ENCODE measurements at places on chromosomes 12 and 14.

DNA sequence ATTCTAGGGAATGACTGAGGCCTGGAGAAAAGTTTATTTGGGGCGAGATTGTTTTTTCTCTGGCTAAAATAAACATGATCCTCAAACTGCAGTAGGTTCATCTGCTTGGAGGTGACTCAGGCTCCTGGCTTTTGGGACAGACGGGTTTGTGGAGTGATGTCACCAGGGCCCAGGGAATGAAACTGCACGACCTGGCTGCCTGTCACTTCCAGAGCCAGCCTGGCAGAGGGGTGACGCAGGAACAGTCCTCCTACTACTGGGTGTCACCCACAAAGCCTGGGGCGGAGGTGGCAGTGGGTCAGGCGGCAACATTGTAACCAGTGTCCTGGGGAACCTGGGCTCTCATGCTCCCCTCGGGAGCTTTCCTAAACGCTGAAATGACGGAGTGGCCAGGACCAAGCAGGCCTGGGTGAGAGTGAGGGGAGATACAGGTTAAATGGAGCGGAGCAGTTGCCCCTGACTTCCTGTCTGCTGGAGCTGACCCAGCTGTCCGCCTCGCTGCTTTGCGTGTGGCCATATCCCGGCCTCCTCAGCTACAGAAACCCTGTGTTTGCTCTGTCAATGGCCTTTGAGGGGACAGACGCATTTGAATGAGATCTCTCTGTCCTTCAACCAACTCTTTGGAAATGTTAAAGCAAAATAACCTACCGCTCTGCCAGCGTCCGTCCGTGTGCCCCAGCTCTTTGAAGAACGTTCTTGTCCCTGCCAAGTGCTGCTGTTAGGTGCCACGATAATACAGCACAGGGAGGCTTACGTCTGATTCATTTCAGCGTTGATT, 6.5 kb downstream of the HIP1R start:
- DNase-seq = no peak

DNA sequence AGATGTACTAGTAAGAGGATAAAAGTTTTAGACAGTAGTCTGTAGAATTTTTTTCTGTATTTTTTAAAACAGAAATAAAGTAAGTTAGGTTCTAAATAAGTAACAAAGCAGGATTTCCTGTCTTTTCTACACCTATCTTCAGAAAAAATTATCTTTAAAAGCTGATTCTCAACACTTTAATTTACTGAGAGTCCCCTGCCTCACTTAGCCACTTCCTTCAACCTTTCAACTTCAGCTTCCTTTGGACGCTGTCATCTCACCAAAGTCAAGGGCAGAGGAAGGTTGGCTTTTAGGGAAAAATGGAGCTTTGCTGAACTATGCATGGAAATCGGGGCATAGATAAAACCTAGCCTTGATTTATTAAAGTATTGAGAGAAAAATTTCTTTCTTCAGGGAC, 44.9 kb upstream of the CERS5 start:
- no peak for DNase-seq

GRCh38 chr14:85195872-85196477, 334.0 kb upstream of the FLRT2 start:
- no peak for DNase-seq

GRCh38 chr12:10965476-10965875, 21.2 kb downstream of the TAS2R50 start:
- DNase-seq = no peak

DNA sequence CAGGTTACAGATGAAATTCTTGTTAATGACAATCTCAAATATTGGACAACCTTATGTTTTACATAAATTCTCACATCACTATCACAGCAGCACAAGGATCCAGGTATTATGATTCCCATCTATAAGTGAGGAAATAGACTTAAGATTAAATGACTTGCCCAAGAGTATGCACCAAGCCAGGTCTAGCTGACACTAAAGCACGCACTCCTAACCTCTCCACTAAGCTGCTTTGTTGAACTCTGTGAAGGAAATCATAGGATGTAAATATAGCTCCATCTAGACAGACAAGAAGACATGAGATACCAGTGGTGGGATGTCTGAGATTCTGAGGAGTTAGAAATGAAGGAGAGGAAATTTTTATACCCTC, 87.9 kb downstream of the PHLDA1 start:
- no peak for DNase-seq

DNA sequence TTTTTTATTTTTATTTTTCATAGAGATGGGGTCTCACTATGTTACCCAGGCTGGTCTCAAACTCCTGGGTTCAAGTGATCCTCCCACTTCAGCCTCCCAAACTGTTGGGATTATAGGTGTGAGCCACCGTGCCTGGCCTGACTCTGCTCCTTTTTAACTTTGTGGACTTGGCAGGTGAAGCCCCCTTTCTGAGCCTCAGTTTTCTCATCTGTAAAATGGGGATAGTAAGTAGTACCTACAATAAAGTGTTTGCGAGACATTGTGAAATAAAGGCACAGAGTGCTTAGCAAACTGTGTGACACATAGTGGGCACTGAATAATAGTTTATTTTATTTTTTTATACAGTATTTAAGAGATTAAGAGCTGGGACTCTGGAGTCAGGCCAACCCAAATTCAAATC, 21.1 kb upstream of the MED13L start:
- DNase-seq = no peak

- DNase-seq = no peak
These were observed 564.0 kb downstream of the CCER1 start for GRCh38 chr12:90390947-90391346.

DNA sequence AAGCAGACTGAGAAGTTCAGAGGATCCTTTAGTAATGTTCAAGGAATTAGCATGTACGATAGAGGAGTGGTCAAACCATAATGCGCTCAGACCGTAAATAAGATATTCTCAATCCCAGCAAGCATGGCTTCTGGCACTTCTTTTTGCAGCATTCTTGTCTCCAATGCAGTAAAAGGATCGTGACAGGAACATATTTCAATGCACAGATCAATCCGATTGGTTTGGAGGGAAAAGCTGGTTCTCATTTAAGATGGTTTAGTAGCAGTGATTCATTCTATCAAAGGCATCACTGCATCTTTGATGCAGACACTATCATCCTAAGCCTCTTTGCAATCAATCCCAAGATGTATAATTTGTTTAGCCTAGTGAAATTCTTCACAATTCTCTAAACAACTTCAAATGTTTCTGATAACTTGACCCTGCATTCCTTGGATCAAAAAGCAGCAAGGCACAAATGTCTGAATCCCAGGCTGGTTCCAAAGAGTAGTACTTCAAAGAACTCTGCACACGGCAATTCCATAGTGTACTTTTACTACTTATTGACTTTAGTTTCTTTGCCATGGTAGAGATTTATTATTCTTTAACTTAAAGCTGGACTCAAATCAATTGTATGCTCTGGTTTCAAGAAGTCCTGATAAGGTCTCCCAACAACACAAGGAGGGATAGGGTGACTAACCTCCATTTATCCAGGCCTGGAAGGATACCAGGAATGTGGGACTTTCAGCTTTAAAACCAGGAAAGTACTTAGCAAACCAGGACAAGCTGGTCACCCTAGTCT, 96.8 kb upstream of the MDM1 start:
- no peak for DNase-seq

GRCh38 chr14:26282578-26282977, 315.3 kb downstream of the NOVA1 start:
- DNase-seq = no peak

DNA sequence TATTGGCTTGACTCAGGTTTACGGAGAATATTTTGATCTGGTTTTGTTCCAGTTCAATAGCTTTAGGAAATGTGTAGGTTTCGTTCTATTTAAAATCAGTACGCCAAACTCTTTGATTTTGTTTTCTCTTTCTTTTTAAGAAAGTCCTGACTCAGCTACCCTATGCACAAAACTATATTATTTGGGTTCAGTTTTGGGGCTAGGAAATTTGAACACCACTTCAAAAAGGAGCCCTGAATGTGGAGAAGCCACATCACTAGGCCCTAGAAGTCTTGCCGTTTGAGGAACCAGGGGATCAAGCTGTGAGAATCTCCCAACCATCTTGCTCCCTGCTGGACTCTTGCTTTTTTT, 168.2 kb upstream of the BCL2L14 start:
- DNase-seq = no peak

GRCh38 chr14:86604561-86604960, 1074.6 kb downstream of the FLRT2 start:
- DNase-seq = no peak

- no peak for DNase-seq
These were observed 6.1 kb upstream of the NXPH4 start for GRCh38 chr12:57210461-57210860.

- DNase-seq = no peak
These were observed 84.7 kb downstream of the SLC41A2 start for GRCh38 chr12:104873374-104873773.

DNA sequence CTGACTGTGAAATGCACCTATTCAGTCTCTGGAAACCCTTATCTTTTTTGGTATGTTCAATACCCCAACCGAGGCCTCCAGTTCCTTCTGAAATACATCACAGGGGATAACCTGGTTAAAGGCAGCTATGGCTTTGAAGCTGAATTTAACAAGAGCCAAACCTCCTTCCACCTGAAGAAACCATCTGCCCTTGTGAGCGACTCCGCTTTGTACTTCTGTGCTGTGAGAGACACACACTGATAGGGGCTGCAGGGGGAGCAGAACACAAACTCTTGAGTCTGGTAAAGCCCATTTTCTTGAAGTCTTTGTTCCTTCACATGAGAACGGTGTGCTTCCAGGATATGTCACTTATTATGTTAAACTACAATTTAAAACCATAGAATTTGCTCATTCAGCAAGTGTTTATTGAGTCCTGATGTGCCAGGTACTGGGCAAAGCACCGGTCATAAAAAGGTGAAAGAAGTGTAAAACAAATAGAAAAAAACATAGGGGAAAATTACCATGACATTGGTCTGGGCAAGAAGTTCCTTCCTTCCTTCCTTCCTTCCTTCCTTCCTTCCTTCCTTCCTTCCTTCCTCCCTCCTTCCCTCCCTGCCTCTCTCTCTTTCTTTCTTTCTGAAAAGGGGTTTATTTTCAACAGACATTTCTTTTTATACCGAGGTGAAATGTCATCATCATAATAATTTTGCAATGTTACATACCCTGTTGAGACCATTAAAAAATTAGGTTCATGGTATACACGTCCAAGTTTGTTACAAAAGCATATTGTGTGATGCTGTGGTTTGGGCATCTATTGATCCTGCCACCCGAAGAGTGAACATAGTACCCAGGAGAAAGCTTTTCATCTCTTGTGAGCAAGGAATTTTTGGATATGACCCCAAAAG, 50.7 kb upstream of the OR4E1 start:
- DNase-seq = no peak

- DNase-seq = no peak
These were observed 11.7 kb downstream of the HDAC7 start for GRCh38 chr12:47808050-47808449.

DNA sequence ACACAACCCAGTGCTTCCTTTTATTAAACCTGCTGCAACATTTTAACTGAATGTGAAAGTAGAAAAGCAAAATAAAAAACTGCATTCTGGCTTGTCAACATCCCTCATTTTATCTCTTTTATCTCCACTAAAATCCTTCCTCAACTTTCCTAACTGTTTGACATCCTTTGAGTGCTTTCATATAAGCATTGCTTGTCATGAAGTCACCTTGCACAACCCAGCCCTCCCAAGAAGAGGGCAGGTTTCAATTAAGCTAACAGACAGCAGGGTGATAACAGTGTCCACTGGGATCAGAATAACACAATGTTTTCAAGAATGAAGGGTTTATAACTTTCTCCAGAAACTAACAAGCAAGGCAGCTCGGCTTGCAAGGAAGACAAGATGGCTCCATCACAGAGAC, 16.3 kb upstream of the TSPAN8 start:
- DNase-seq = no peak

DNA sequence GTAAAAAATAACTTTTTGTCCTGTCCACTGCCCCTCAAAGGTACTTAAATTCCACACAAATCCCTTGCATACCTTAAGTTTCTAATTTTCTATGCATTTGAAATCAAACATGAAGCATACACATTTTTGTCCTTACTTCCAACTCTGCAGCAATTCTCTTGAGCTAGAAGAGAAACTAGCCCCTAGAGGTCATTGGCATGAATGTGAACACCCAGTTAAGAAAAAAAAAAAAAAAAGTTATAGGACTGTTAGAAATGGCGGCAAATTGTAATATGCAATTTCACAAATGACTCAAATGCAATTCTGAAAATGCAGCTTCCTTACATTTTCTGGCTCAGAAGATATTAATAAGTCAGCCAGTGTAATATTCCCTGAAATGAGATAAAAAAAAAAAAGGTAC, 4.6 kb upstream of the ESR2 start:
- no peak for DNase-seq

GRCh38 chr12:131950182-131950913, 606 bp downstream of the EP400 start:
- no peak for DNase-seq

- DNase-seq = no peak
These were observed 1.7 kb downstream of the SOS2 start for GRCh38 chr14:50229681-50230080.

- no peak for DNase-seq
These were observed 26.5 kb upstream of the OXA1L start for GRCh38 chr14:22740020-22740419.

GRCh38 chr12:106150555-106150954, 11.8 kb upstream of the NUAK1 start:
- no peak for DNase-seq

- no peak for DNase-seq
These were observed 259.1 kb downstream of the PCNX1 start for GRCh38 chr14:71166180-71166837.

DNA sequence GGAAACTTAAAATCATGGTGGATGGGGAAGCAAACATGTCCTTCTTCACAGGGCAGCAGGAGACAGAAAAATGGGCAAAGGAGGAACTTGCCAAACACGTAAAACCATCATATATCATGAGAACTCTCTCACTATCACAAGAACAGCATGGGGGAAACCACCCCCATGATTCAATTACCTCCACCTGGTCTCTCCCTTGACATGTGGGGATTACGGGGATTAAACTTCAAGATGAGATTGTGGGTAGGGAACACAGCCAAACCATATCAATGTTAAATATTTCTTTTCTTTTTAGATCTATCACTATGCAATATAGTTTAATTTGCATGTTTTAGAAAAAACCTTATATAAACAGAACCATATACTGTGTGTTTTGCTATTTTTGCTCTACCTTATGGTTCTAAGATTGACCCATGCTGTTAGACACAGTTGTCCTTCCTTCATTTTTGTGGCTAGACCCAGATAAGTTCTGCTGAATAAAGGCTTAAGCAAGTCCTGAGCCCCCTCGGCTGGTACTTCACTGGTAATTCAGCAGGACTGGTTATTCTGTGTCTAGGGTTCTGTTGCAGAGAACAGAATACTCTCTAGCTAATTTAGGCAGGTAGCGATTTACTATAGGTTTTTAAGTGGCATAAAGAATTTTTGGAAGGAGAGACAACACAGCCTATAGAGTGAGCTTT, 253.7 kb upstream of the HMGA2 start:
- DNase-seq = no peak

- no peak for DNase-seq
These were observed 256.8 kb upstream of the FKBP4 start for GRCh38 chr12:2537868-2538541.

- no peak for DNase-seq
These were observed 20.6 kb downstream of the FUT8 start for GRCh38 chr14:65433157-65433556.

DNA sequence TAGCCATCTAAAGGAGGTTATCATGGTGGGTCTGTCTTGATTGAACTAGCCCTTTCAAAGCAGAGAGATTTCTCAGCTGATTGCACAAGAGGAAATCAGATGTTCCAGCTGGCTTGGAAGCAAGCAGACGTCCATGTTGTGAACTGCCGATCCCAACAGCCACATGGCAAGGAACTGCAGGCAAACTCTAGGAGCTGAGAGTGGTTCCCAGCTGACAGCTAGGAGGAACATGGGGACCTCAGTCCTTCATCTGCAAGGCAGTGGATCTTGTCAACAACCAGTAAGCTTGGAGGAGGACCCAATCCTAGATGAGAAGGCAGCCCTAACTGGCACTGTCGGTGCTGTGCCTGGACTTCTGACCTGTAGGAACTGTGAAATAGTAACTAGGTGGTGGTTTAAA, 7.7 kb downstream of the ACVR1B start:
- DNase-seq = no peak

Measured in stimulated activated CD4-positive, alpha-beta T cell treated with anti-CD3 and anti-CD28 coated beads, TNF-alpha, amount 100 ng/mL, for 4 hours (primary cell).